ENCODE measurements at places on chromosomes 6 and 20.

DNA sequence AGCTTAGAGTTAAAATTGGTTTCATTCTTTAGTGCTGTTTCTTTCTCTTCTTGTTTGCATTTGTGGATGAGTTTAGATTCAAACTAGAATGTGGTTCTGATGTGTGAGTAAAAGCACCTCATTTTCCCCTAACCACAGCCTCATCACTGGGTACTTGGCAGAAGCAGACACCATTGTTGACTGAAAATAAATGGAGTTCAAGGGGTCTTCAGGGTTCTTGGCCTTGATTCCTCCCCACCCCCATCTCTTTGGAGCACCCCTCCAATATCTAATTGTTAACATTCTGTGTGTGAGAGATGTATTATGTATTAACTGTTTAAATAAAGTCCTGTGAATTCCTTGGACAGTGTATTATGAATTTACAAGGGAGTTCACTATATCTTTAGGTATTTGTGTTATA lies 59.6 kb downstream of the JARID2 start:
- no peak for DNase-seq

DNA sequence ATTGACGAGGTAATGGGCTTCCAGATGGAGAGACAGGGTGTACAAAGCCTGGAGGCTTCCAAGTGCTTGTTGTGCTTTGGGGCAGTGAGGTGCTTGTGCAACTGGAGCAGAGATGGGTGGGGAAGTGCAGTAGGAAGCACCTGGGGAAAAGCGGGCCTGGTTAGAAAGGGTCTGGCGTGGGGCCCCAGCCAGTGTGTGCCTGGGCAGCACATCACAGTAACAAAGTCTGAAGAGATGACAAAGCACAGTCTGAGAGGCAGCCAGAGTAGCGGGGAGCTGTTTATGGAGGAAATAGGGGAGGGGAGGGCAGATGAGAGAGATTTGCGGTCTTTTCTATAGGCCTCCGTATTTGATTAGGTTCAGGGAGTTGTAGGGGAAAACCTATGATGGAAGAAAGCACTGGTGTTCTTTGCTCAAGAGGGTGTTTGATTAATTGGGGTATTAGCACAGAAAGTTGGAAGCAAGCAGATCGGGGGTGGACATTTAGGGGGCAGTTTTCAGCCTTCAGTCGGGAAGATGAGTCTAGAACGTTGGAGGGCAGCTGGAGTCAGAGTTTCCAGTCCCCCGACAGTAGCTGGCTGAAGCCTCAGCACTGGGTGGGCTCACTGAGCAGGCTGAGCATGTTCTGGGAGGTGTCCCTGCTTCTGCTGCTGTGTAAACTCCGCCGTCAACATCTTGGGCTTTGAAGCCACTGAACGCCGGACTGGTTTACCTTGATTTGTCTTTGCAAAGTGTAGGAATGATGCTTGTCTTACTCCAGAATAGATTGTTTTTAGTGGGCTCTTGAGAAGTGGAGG lies 15.5 kb upstream of the MROH8 start:
- DNase-seq, result no peak

GRCh38 chr6:107641500-107641941 lies 151.6 kb downstream of the SOBP start:
- no peak for DNase-seq

DNA sequence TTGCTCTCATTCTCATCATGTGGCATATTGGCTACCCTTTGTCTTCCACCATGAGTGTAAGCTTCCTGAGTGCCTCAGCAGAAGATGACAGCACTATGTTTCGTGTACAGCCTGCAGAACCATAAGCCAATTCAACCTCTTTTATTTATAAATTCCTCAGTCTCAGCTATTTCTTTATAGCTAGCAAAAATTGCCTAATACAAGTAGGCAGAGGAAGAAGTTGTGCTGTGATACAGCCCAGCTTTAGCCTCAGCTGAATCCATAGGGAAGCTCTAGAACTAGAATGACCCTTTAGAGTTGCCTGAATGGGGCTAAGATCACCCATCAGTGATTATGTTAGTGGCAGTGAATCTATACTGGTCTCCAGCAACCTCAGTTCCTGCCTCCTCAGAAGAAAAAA lies 19.0 kb upstream of the SERINC1 start:
- DNase-seq, result no peak

GRCh38 chr6:39881851-39882530 lies 52.3 kb downstream of the MOCS1 start:
- peak; percentile 32 for DNase-seq

GRCh38 chr20:32678948-32679347 lies 5.2 kb upstream of the C20orf203 start:
- peak; percentile 77 for DNase-seq

- no peak for DNase-seq
These were observed 3.1 kb downstream of the RSPH3 start for GRCh38 chr6:158996856-158997255.

DNA sequence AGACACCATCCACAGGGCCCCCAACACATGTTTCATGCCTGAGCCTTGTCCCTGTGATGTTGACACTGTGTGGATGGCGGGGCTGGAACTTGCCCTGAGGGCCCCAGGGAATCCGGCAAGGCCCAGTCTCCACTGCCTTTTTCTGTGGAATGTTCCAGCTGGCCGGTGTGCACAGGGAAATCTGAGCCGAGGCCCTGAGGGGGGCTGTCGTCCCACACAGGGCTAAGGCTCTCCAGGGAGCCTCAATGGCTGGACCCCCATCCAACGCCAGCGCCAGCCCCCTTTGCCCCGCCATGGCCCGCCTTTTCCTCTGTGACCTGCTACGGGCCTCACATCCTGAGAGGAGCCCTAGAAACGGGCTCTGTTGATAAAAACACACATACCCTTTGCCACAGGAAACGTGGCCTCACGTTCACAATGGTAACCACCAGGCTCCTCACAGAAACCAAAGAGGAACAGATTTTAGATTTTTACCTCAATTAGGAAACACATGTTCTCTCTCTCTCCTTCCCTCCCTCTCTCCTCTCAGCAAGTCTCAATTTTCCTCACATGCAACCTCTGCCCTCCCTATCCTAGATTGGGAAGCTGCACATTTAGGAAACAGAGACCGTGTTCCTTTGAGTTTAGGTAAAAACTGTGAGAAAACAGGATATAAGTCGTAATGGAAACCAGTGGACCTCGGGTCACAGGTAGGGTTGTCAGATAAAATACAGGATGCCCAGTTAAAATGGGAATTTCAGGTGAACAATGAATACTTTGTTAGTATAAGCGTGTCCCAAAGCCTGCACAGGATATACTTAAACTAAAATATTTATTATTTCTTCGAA lies 13.7 kb upstream of the ZNF831 start:
- DNase-seq, result no peak

GRCh38 chr6:7910298-7910653 lies 312 bp downstream of the TXNDC5 start:
- peak; percentile 55 for DNase-seq

DNA sequence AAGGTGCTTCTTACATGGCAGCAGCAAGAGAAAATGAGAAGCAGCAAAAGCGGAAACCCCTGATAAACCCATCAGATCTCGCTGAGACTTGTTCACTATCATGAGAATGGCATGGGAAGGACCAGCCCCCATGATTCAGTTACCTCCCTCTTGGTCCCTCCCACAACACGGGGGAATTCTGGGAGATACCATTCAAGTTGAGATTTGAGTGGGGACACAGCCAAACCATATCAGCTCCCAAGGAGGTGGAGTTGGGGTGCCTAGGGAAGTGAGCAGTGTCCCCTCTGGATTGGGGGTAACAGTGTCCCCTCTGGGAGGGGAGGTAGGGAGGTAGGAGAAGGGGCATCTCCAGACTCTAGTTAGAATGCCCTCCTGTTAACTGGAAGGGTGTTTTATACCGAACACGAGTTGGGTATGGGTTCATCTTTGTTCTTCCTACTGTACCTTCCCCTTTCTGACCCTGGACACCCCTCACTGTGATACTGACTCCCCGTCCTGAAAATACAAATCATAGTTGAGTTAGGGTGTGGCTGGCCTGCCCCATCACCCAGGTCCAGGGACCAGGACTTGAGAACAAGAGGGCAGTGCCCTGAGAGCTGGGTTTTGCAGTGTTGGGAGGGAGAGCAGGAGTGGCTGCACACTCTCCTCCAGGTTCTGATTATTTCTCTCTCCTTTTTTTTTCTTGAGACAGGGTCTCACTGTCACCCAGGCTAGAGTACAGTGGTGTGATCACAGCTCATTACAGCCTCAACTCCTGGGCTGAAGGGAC lies 62.0 kb downstream of the EFCAB8 start:
- DNase-seq, result no peak

DNA sequence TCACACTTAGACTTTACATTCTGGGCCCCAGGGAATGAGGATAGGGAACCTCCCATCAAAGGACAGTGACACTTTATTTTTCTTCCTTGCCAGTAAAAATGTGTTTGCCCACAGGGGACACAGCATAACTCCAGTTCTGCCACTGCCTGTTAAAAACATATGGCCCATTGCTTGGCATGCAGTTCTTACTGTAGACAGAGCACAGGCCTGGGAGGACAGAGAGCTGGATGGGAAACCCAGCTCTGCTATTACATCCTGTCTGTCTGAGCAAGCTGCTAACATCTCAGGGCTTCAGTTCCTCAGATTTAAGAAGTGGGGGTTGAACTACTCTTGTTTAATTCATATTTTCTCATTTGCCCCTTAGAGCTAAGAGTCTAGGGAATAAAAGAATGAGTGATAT lies 120.2 kb downstream of the AKAP7 start:
- no peak for DNase-seq

DNA sequence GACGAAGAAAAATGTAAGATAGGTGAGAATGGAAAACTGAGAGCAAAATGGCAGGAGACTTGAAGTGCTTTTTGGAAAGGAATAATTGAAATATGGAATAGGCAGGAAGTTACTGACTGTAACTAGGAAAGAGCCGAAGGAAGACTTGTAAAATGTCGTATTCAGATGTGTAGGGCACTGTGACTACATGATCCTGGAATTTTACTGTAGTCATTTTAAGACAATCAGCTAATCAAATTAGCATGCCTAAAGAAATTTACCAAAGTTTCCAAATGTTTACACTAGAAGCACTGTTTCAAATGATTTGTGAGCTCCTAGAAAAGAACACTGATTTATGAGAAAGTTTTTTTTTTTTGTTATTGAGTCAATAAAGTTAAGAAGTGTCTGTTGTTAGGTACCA lies 21.2 kb upstream of the ADIG start:
- no peak for DNase-seq

- DNase-seq, result no peak
These were observed 38.0 kb downstream of the C6orf15 start for GRCh38 chr6:31074401-31074800.

- no peak for DNase-seq
These were observed 206.7 kb downstream of the CENPW start for GRCh38 chr6:126546541-126547120.

DNA sequence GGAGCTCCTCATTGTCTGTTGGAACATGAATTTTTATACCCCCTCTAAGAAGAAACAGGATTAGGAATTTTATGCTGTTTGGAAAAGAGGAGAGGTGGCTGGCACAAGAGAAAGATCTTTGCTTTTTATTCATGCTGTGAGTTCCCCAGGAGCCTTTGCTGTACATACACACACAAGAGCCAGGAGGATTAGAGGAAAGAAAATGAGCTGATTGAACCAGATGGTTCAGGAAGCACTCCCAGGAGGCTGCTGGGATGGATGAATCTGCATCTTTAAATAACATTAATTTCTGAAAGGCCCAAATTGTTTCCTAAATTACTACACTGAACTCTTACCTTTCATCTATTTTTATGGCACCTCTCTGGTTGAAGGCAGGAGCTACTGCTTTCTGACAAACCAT lies 20.1 kb upstream of the TCP11 start:
- no peak for DNase-seq

GRCh38 chr6:30493643-30494250 lies 4.4 kb downstream of the HLA-E start:
- DNase-seq, result no peak

- peak; percentile 11 for DNase-seq
These were observed 96.8 kb downstream of the PHACTR1 start for GRCh38 chr6:12813321-12813720.

GRCh38 chr6:13513626-13514502 lies 26.5 kb upstream of the GFOD1 start:
- no peak for DNase-seq

- DNase-seq, result no peak
These were observed 159.9 kb downstream of the CD83 start for GRCh38 chr6:14277405-14277930.

DNA sequence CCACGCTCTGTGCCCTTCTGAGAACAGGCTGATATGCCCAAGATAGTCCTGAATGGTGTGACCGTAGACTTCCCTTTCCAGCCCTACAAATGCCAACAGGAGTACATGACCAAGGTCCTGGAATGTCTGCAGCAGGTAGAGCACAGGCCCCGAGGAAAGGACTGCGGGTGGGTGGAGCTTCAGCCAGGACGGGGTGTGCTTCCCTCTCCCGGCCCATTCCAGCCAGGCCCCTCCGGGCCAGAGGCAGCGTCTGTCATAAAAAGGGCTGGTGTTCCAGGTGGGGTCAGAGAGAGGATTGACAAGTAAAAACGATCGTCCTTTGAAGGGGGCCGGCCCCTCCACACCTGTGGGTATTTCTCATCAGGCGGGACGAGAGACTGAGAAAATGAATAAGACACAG lies 1.3 kb downstream of the RTEL1 start:
- DNase-seq, result no peak

Data from NCI-H446 (cell line).